Spleen (tissue), 13 donors: ENCODE measurements at places on chromosomes 5 and 9.
A peak's percentile ranks its signal among the peaks of the same experiment; 100 is the strongest.

DNA sequence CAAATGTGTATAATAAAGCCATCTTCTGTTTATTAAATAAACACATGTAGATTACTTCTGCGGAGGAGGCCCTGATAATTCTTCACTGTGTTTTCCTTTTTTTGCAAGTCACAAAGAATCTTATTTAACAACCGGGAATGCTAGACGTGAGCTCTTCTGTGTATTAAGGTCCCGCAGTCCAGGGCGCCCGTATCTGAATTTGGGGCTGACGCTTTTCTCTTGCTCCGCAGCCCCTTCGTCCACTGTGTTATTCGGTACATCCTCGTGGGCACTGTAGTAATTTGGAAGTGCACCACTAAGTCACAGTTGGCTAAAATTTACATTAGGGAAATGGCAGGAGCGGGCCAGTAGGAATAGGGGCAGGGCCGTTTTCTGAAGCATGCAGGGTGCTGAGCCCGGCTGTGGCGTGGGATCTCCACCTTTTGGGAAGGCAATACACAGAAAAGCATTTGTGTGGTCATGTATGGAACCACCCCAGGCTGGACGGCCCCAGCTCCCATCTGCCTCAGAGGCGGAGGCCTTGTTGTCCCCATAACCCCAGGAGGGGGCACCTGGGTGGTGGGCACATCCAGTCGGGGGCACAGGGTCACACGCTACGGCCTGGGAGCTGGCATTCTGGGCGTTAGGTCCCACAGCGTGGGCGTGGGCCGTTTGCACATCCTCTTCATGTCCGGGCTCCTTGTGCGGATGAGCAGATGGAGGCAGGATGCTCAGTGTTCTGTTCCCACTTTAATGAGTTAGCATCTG, 258.7 kb upstream of the IRX4 start:
- DNase-seq, result peak; percentile 70

DNA sequence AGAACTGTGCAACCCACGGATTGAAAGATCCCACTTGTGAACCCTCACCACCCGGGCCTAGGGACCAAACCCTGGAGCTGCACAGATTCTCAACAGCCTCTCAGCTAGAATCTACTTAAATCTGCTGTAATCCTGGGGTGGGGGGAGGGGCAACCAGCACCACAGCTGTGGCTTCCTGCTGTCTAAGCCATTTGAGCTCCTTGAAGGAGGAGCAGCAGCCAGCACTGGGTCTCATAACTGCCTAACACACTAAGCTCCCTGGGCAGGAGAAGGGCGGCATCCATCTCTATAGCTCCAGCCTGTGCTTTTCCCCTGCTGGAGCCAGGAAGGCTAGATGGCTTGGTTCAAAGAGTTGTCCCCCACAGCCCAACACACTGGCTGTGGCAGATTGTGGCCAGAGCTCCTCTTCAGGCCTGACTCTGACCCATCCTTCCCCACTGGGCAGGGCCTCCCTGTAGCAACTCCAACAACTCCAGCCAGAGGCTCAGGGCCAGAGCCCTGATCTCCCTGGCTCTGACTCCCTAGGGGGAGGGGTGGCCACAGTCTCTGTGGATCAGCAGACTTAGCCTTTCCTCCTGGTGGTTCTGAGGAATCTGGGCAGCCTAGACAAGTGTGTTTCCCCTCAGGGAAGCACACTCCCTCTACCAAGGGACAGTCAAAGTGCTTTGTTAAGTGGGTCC, 72.0 kb upstream of the C9orf72 start:
- no peak for DNase-seq

GRCh38 chr5:1668141-1668721, 131.4 kb downstream of the MRPL36 start:
- DNase-seq, result no peak

DNA sequence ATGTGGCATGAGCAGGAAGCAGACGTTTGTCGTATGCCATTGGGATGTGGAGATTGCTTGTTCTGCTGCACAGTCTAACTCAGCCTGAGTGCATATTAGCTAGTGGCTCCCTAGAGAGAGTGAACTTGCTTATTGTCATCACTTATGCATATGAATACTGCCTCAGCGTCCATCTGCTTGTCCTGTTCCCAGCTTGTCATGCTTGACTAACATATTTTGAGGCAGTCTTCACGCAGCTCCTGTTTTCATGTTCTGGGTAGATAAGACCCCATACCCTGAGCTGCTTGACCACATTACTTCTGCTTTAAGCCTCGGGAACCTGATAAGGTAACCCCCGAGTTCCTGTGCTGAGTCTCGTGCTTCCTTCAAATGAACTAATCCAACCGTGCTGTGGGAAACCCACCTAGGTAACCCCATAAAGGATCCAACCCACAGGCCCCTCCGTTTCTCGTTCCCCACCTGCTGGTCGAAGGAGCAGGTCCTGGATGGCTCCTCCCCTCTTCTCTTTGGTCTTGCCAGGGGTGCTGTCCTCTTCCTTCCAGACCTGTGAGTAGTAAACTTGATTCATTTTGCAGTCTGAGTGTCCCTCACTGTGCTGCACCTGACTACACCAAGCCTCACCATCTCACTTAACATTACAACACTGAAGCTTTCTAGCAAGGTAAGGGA, 25.0 kb downstream of the ANKRD33B start:
- peak; percentile 49 for DNase-seq

DNA sequence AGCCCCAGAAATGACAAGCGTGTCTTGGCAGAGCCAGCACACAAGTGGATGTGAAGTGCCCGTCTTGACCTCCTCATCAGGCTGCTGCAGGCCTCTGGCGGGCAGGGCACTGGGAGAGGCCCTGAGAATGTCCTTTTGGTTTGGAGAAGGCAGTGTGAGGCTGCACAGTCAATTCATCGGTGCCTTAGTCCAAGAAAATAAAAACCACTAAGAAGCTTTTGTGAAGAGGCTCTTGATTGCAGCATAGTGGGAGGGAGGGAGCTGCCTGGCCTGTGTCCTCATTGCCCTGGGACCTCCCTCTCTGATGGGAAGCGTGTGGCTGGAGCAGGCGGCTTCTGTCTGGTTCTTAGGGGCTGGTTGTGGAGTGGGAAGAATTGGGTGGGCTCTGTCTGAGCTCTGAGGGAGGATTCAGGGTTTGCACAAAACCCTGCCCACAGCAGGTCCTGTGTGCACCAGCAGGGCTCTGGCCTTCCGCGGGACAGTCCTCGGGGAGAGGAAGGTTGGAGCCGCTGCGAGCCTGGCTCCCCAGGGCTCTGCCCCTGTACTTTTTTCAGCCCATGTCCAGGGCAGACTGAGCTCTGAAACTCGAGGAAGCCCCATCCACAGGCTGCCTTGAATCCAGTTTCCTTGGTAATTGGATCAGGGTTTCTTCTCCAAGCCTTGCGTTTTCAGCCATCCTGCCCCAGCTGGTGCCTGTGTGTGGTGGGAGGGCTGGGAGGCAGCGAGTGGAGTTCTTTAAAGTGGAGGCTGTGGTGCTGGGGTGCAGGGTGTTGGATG, 1.1 kb downstream of the HRCT1 start:
- no peak for DNase-seq

DNA sequence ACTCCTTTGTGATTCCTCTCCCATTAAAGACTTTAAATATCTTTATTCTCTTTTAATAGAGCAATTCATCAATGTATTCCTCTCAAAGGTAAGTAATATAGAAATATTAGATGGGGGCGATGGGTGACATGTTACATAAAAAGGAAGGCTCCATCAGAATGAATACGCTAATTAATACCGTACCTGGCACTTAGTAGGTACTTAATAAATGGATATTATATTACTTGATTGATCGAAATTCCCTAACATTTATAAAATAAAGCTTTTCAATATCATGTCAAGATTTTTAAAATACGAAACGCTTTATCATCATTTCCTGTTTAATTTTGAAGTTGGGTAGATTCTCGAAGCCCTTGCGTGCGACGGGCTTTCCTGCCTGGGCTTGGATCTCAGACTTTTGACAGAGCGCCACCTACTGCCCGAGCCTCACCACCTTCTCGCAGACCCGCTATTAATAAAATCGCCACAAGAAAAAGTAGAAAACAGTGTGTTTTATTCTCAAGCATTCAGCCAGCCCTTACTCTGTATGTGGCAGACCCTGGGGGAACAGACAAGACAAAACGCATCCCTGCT, 99.4 kb downstream of the C5orf15 start:
- DNase-seq, result peak; percentile 86

- DNase-seq, result peak; percentile 41
Observed at GRCh38 chr5:306011-306805, 15.3 kb upstream of the AHRR start.
